HCT116 (cell line): ENCODE measurements at places on chromosomes 6 and 20.

- peak; percentile 73 for DNase-seq
Measured at GRCh38 chr20:33796263-33796906, 14.8 kb upstream of the CHMP4B start.

DNA sequence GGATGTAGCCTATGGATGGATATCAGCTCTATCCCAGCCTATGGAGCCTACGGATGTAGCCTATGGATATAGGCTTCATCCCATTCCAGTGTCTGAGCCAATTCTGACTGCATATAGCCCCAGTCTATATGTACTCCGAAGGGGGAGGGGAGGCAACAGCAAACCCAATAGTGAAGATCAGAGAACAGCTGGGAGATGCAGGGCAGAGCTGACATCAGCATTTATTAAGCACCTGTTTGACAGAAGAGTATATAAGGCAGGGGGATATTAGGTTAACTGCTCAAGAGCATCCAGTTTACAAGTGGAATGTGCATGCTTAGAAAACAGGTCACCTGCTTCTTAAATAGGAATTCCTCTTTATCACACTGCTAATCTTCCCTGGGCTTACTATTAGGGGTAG, 85.2 kb downstream of the TNFAIP3 start:
- DNase-seq, result no peak

- DNase-seq, result no peak
Measured at GRCh38 chr20:34514897-34515483, 1.2 kb upstream of the DYNLRB1 start.

DNA sequence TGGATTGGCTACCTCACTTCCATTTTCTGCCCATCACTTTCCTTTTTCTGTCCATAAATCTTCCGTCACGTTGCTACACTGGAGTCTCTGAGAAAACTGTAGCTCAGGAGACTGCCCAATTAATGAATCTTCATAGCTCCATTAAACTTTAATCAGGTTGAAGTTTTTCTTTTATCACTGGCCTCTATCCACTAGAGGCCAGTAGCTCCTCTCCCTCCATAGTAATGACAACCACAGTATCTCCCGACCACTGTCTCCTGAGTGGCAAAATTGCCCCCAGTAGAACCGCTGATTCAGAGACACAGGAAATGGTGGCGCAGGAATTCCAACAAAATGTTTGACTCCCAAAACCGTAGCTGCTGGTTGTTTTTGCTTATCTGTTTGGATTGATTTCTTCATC, 18.4 kb upstream of the DOK5 start:
- DNase-seq, result no peak

DNA sequence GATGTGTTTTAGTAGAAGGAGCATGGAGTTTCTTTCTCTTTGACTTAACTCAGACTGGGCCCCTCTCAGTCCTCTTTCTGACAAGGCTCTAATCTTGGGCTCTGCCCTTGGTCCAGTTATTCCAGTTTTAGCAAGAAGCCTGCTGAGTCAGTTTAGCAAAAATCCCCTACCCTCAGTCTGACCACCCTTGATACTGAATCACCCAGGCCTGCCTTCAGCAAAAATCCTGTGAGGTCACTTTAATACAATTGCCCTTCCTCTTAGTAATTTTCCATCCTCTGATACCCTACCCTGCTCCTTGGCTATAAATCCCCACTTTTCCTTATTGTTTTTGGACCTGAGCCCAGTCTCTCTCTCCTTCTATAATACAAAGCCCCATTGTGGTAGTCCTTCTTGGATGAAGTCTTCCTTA, 326.7 kb upstream of the NOX3 start:
- DNase-seq, result peak; percentile 95

DNA sequence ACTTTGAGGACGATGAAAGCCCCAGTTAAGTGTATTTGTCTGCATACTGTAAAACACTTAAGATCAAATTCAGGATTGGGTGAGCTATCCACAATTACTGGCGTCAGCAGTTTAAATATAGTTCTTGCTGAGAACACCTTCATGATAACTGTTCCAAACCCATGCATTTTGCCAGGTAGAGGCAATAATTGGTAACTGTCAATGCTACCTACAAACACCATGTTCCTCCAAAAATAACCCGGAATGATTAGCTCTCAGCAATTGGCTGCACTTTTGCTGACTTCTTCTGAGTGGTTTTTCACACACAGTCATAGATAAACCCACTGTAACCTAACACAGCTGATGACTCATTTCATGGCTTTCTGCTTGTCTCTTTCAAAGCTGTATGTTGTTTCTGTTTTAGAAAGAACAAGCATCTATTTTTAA, 1358.6 kb upstream of the GJE1 start:
- peak; percentile 4 for DNase-seq

GRCh38 chr20:20217621-20218020, 150.3 kb upstream of the INSM1 start:
- DNase-seq, result no peak

DNA sequence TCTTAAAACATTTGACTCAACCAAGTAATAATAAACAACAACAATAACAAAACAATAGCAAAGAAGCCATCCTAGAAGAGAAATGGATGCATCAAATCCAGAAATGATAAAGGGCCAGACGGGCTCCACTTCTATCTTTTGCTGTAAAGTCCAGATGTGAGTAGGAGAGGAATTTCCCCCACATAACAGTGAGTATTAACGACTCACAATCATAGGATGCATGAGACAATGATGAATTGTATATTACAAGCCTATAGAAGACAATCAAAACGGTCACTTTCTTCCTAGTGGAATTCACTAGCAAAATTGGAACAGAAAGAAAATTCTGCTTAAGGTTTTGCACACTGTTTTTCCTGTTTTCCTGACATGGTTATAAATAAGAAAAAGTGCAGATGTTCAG, 97.0 kb upstream of the PREP start:
- DNase-seq, result no peak

- DNase-seq, result no peak
Measured at GRCh38 chr6:36679043-36679833, 724 bp downstream of the CDKN1A start.

DNA sequence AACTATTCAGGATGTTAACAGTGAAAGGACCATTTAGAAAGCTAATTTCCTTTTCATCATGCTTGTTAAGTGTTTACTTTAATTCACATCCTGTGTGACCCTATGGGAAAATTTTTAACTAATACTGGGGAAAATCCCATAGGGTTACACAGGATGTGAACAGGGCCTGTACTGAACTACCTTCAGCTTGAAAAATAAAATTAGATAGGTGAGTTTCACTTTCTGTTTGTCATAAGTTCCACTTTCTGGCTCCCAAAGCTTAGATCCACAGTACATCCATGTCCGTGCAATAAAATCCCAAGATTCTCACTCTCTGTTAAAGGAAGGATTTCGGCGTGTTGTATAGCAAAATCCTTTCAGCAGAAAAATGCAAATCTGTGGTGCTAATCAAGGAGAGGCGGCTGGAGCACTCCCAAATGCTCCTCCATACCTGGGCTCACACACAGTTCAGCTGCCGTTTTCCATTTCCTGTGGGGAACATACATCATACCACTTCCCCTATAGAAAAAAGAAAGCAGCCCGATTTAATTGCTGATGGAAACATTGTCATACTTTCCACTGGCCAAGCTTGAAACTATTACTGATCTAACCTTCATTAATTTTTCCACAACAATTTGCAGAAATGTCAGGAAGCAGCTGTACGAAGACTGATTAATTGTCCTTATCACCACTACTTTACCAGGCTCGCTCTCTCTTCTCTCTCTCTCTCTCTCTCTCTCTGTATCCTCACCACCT, 125.2 kb downstream of the HIVEP2 start:
- no peak for DNase-seq

- DNase-seq, result peak; percentile 16
Measured at GRCh38 chr6:14002176-14002947, 77.6 kb downstream of the RNF182 start.

DNA sequence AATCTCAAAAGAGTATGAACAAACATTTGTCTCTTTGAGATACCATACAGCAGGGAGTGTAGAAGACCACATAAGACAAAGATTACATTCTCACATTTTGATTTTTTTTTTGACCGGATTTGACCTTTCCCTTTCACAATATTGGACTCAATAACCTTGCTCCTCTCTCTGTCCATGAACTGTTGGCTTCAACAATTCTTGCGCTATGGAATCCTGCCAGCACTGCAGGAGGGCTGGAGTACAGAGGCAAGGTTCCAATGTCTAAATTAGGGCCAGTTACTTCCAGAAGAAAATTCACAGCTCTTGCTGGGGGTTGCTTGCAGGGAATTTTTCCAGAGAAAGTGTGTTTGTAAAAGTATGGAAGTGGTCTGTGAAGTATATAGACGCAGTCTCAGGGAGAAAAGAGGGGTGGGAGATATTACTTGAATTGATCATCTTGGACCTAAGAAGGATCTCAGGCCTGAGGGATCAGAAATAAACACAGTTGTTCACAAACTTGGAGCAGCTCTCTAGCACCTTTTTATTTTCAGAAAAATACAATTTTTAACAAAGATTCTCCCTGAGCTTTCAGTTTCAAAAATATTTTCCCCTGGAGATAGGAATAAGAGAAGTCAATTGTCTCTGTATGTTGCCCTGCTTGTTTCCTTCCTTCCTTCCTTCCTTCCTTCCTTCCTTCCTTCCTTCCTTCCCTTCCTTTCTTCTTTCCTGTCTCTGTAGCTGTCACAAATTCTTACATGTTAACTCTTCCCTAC, 765.9 kb downstream of the BCKDHB start:
- DNase-seq, result no peak

DNA sequence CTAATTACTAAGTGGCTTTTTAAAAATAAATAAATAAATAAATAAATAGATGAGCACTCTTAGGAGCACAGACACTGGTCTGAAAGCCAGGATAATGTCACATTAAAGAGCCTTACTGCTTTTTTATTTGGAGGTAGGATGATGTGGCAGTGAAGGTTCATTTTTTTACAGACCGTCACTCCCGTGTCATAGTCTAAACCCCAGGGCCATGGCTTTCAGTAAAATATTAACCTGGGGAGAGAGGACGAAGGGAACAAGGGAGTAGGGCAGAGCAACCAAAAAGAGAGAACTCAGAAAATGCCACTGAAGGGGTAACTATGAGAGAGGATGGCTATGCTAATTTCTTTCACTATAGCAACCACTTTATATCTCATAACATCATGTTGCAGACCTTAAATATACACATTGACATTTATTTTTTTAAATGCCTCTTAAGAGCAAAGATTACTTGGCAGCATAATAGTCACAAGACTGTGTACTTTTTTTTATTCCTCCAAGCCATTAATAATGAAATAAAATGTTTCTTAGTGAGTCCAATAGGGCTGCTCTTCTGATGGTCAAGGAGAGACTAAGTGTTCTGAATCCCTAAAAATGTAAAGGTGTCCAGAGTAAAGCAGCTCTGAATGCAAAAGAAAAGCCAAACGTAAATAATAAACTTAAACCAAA, 100.9 kb upstream of the SIM1 start:
- no peak for DNase-seq

DNA sequence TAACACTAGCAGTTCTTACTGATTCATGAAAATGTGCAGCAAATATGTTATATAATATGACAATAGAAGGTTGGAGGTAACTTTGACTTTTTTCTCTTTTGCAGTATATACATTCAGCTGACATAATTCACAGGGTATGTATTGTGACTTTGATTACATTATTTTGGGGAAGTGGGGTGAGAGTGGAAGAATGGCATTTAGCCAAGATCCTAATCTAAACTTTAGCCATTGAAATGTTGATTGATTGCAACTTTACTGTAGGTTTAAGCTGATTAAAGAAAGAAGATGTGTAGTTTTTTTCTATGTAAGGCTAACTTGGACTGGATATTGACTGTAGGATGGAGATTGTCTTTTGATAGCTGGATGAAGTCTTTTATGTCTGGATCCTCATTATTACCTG, 46.0 kb downstream of the MAPK14 start:
- DNase-seq, result no peak

DNA sequence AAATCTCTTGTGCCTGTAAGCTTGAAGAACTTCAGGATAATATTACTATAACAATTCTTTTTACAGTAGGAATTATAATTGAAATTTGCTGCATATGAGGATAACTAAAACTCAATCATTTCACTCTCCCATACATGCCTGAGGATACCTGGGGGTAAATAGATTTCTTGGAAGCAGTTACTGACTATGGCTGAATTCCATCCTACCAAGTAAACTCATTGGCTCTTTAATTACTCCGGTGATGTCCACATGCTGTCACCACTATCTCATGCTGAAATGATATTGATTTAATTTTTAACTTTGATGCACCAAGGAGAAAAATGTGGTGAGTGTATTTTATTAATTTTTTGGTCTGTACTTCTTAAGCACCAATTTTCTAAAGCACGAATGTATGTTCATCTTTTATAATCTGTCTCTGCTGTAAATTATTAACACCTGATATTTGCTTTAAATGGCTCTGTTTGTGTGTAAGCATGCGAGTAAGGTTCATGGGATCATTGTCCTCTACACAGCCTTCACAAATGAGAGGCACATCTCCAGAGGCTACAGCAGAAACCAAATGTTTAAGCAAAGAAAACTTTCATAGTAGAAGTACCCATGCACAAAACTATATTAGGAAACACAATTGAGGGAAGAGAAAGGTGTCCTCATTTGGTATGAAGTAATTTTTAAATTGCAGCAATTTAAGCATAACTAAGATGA, 164.2 kb upstream of the POU3F2 start:
- no peak for DNase-seq

DNA sequence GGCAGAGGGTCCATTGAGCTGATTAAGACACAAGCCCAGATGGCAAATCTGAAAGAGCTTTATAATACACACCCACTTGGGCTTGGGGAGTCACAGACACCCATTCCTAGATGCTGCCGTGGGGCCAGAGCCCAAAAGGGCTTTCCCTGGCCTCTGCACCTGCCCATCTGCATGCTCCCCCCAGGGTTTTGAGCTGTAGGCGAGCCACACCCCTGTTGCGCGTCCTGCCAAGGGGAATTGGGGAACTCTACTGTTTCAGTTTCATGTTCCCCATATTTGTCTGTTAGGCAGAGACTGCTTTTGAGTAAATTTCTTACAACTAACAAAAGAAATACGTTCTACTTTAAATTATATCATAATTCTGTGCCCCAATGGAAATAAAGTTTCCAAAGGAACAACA, 52.9 kb upstream of the FNDC1 start:
- no peak for DNase-seq

DNA sequence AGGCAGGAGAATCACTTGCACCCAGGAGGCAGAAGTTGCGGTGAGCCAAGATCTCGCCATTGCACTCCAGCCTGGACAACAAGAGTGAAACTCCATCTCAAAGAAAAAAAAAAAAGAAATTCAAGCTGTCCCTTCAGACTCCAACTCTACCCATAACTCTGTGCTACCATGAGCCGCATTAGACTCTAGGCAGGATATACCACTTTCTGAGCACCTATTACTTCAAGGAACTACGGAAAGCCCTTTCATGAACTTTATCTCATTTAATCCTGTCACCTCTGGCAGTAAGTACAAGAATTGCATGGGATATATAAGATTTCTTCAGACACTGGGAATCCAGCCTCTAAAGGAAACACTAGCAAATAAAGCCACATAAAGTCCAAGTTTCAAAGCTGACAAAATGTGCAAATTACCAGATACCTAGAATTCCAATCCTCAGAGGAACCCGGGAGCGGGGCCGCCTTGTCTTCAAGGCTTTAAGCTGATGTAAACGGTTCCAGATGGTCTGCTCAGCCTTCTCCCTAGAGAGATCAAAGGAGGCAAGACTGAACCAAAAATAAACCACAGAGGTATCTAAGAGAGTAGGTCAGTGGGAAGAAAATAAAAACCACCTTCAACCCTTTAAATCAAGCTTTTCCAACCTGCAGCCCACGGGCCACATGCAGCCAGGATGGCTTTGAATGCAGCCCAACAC, 9.4 kb downstream of the CDK5RAP1 start:
- DNase-seq, result no peak
